Hindlimb muscle (tissue), 1 donor: ENCODE measurements at places on chromosomes 6 and 20.
A peak's percentile ranks its signal among the peaks of the same experiment; 100 is the strongest.

GRCh38 chr20:37700301-37700700, 6.5 kb downstream of the CTNNBL1 start:
- DNase-seq: peak; percentile 13

DNA sequence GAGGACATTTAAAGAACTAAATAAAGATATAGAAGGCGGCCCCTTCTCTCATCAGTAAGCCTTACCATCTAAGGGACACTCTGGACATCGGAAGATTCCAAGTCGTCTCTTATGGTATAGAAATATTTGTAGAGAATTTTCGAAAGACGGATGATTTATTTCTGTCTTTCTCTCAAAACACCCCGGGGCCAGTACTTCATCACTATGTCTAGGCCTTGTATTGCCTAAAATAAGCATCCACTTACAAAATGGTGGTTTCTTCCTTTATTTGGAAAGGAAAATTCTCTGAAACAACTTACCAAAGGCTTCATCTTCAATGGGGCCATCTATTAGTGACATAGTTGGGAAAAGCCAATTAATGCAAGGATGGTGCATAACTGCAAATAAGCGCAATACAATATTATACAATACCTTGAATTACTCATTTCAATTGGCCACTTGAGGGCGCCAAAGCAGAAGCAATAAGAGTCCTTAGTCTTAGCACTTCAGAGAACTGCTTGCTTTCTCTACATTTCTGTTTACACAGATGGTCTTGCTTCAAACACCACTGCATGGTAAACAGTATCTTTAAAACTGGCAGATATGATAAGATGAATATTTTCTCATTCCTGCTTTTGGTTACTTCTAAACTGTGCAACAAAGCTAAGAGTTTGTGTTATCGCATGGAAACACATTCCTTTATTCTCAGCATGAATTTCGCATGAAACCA, 113.2 kb downstream of the VIP start:
- peak; percentile 36 for DNase-seq

GRCh38 chr6:18684343-18684742, 297.2 kb downstream of the RNF144B start:
- DNase-seq: no peak

GRCh38 chr6:3868544-3868943, 19.4 kb downstream of the FAM50B start:
- no peak for DNase-seq

GRCh38 chr20:47610247-47610944, 108.7 kb downstream of the NCOA3 start:
- peak; percentile 60 for DNase-seq
